Retina (tissue), 1 donor: ENCODE measurements at places on chromosomes 5 and 9.
A peak's percentile ranks its signal among the peaks of the same experiment; 100 is the strongest.

- no peak for DNase-seq
Measured at GRCh38 chr5:95447961-95448360, 56.8 kb downstream of the FAM81B start.

DNA sequence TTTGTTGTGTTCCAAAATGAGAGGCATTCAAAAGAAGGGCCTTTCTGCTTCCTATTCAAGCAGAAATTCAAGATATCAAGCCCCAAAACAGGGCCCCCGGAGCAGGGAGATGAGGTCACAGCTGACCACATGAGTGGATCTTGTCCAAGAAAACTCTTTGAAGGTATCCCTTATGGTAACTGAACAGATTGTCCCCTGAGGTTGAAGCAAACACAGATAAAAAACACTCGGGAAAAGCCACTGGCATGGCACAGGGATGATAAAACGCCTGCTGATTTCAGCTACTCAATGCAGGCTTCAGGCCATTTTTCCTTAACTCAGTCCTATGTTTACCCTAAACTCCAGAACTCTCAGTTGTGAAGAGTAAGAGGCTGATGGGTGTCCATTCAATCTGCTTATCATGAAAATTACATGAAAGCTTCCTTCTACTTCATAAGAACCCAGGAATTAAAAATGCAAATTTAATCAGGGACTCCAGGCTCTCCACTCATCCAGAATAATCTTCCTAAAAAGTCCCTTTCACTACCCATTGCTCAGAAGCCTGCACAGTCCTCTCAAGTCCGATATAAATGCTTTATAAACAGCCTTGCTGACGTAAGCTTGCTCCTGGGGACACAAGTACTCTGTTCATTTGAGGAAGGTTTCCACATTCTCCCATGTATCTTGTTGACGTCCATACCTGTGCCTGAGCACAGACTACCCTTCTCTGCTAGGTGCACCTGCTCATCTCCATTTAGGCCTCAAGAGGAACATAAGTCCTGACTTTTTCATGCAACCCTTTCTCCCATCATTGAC, 35.9 kb upstream of the SLC1A3 start:
- no peak for DNase-seq

DNA sequence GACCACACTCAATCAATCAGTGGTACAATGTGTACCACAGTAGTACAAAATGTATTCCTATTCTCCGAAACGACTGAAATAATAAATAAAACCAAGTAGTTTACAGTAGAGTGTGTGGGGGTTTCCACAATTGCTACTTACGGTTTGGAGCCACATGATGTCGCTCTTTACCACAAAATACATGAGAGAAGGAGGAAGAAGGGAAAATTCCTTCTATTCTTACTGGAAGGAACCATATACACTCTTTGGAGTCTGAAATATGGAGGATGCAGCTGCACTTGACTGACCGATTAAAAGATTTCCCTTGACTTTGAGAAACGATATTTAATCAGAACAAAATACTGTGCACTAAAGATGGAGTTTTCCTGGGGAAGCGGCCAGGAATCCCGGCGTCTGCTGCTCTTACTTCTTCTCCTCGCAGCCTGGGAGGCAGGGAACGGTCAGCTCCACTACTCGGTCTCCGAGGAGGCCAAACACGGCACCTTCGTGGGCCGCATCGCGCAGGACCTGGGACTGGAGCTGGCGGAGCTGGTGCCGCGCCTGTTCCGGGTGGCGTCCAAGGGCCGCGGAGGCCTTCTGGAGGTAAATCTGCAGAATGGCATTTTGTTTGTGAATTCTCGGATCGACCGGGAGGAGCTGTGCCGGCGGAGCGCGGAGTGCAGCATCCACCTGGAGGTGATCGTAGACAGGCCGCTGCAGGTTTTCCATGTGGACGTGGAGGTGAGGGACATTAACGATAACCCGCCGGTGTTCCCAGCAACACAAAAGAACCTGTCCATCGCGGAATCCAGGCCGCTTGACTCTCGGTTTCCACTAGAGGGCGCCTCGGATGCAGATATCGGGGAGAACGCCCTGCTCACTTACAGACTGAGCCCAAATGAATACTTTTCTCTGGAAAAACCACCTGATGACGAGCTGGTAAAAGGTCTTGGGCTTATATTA, at the start of gene PCDHA4:
TSS of gene PCDHA4 (plus strand) at position 235 of the 942 bp plus-strand sequence.
- no peak for DNase-seq

DNA sequence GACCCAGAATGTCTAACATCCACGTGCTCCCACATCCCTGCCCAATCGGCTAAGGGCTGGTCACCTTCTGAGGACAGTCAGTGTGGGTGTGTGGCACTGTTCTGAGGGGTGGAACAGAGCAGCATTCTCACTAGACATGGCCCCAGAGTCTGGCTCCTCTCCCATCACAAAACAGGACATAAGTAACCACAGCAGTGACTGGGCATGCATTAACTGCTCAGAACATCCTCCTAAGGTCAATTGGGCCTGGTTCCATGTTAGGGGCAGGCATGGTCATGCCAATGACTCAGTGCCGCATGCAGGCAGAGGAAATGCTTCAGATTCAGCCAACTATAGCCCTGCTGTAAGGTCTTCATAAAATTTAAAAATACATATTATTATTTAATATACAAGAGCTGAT, 12.9 kb downstream of the MACROH2A1 start:
- no peak for DNase-seq

GRCh38 chr9:33517373-33517772, 6.7 kb upstream of the ANKRD18B start:
- DNase-seq, result peak; percentile 34

- DNase-seq, result no peak
Measured at GRCh38 chr5:63928451-63928850, 33.8 kb downstream of the HTR1A start.

- no peak for DNase-seq
Measured at GRCh38 chr9:7137571-7137970, 379.8 kb downstream of the KDM4C start.

GRCh38 chr5:54988218-54988617, 2.8 kb upstream of the ESM1 start:
- DNase-seq, result no peak

GRCh38 chr5:111229871-111230810, 6.0 kb downstream of the CAMK4 start:
- no peak for DNase-seq

DNA sequence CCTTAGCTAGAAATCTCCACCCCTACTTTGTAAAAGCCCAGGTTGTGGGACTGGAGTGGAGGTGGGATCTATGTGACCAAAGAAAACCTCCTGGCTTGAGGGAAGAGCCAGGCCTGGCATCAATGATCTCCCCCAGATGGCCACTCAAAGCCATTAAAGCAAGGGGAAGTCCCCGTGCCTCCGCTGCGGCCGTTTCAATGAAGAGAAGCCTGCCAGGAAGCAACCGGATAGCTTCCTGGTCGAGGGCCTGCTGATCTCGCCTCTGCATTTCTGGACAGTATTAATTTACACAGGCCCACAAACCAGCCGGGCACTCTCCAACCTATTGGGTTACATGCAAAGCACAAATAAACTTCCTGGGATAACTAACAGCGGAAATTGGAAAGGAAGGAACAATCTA, 160.5 kb upstream of the MSX2 start:
- DNase-seq, result no peak
